ENCODE measurements at places on chromosomes 2 and 18.

- no peak for DNase-seq
Measured at GRCh38 chr2:112784199-112785189, at the start of gene IL1A. Gene IL1A, minus strand, starts transcription at chr2:112784493. Its CDS starts 723 bp downstream, at chr2:112783770.

- DNase-seq = no peak
Measured at GRCh38 chr2:111159641-111160040, 38.9 kb downstream of the BCL2L11 start.

- DNase-seq = no peak
Measured at GRCh38 chr2:118854507-118855345, 7.3 kb upstream of the EN1 start.

GRCh38 chr2:233265899-233266431, 14.5 kb downstream of the ATG16L1 start:
- no peak for DNase-seq

GRCh38 chr2:128375454-128375853, 56.8 kb upstream of the HS6ST1 start:
- no peak for DNase-seq

DNA sequence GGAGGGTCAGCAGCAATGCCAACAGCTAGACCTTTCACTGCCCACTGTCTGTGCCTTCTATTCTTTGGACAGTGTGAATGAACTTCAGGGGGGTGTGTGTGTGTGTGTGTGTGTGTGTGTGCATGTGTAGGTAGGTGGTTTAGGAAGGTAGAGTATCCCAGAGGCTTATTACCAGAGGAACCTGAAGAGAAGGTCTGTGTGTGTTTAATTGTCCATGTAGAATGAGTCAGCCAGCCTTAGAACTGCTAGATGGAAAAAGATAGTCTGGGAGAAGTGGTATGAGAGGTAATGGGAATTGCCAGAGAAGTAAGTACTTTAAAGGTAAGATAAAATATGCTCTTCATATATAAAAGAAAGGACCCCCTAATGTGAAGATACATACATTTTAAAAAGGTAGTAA, 522.2 kb downstream of the PIK3C3 start:
- no peak for DNase-seq

- DNase-seq = no peak
Measured at GRCh38 chr2:43509886-43510285, 86.0 kb downstream of the THADA start.

DNA sequence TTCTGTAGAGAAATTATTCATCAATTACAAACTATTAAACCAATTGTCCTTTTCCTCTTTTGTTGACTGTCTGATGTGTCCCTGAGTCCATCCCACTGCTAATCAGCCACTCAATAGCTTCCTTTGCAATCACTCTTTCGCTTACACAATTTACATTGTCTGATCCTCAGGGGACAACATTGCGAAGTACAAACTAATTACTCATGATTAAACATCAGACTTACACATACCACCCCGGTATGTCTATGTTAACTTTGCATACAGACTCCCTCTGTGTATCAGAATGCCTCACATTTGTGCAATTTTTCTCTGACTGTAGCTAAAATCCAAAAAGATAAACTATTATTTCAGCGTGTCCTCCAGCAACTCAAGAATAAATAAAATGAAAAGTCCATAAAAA, 264.4 kb upstream of the REV1 start:
- no peak for DNase-seq

- peak; percentile 51 for DNase-seq
Measured at GRCh38 chr2:170770008-170770605, at the start of gene ERICH2. Gene ERICH2, plus strand, starts transcription at chr2:170770378. Its CDS starts 304 bp downstream, at chr2:170770682.

- no peak for DNase-seq
Measured at GRCh38 chr2:131520526-131520925, 7.2 kb upstream of the CCDC74A start.

- DNase-seq = no peak
Measured at GRCh38 chr18:33812186-33812585, 234.2 kb downstream of the ASXL3 start.

DNA sequence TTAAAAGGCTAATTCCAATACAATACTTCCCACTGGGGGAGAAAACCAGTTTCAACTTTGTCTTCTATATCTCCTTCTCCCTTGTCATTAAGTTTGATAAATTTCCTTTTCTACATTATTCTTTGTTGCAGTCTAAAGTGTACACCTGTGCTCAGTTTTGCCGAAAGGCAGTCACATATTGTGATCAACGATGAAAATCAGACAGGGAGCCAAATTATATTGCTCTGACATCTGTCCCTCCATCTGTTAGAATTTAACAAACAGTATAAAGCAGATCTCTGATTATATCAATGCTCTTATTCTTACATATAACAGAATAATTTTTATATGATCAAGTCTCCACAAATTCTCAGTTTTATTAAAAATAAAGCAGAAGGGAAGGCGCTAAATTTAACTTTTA, 496.7 kb downstream of the NRXN1 start:
- DNase-seq = no peak

Measured in germinal center (tissue), 1 donor.